ENCODE measurements at places on chromosomes 1 and 21.

DNA sequence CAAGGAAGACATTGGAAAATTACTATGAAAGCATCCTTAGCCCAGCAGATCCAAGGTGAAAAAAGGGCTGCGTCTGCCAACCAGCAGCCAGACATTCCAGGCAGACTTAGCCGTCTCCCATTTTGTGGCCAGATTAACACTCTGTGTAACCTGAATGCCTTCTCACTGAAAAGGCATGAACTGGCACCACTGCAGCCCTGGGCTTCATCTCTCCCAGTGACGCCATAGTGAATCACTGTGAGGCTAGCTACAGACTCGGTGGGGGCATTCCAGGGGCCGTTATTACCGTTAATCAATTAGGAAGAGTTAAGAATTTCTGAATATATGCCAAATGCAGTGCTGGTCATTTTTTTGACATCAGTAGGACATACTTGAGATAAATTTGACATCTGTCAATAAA is 627.4 kb downstream of the LMO4 start:
- DNase-seq, result peak; percentile 95

GRCh38 chr1:244494653-244495052 is 33.6 kb downstream of the CATSPERE start:
- DNase-seq, result no peak

GRCh38 chr1:86913399-86913895 is 479 bp downstream of the SELENOF start:
- peak; percentile 74 for DNase-seq

- DNase-seq, result no peak
Measured at GRCh38 chr1:43140010-43140409, 32.1 kb downstream of the EBNA1BP2 start.

GRCh38 chr1:58727364-58727763 is 27.5 kb upstream of the MYSM1 start:
- peak; percentile 87 for DNase-seq

DNA sequence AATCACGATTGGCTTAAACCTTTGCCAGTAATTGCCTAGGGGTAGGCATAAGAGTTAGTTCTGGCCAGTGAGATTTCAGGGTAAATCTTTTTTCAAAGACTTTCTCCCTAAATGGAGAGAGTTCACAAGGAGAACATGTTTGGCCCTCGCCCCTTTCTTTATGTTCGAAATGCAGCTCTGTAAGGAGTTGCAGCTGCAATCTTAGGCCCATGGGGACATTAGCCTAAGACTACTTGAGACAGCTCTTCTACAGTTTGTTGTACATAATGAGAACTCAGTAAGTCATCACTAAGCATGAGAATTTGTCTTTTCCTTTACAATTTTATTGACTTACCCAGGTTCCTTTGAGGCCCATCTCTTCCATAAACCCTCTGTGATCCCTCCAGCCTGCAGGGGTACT is 40.4 kb upstream of the GADD45A start:
- DNase-seq, result no peak

DNA sequence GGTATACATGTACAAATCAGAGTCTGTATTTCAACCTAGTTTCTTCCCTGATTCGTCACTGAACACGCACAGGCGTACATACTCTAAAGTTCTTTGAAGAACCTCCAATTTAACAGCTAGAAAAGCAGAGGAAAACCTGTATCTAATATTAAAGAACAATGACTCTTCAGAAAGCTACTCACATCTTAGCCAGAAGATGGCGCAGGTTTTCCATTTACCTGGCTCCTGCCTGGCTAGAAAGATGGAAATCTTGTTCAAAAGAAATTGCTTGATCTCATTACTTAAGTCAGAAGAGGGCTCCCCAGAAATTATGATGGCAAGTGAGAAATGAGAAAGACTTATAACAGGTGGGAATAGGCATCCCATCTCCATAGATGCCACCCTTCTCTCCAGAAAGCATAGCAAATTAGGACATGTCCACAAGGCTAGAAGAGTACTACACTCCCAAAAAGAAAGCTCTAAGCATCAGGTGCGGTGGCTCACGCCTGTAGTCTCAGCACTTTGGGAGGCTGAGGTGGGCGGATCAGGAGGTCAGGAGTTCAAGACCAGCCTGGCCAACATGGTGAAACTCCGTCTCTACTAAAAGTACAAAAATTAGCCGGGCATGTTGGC is 19.0 kb upstream of the L1TD1 start:
- peak; percentile 46 for DNase-seq

- peak; percentile 30 for DNase-seq
Measured at GRCh38 chr1:158527190-158527815, 26.9 kb downstream of the OR6Y1 start.

DNA sequence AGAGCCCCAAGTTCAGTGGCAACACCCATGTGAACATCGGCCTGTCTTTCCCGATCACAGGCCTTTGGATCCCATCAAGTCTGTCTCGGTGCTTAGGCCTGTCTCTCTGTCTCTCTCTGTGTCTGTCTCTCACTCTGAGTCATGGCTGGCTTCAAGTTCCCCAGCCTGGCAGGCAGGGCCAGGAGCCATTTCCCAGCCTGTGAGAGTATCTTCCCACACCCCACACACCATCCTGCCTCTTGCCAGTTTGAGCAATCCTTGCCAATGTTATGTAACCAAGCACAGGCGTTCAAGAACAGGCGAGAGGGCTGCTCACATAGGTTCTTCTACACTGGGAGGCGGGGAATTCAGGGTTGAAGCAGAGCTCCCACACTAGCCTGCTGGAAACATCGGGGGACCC is 70.0 kb upstream of the TMEM51 start:
- DNase-seq, result peak; percentile 9

GRCh38 chr1:59214248-59215208 is 82.4 kb upstream of the FGGY start:
- DNase-seq, result peak; percentile 24

DNA sequence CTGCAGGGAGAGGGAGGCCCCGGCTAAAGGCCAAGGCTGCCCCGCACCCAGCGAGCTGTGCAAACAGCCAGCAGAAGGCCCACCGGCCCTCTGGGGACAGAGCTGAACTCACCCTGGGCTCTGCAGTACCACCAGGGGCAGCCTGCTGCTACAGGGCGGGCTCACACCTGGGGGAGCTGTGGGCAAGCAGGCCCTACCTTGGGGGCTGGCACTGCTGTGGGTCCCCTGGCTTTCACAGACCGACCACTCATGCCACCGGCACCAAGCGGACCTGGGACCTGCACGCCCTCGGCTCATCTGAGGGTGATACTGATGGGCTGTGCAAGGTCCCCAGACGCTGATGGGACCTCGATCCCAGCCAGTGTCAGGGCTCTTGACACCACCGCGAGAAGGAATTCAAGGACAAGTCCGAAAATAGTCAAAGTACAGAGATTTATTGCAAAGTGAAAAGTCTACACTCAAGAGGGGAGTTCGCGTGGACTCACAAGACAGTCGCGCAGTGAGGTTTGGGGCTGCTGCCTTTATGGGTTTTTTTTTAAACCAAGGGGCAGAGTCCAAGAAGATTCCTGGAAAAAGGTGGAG is 61.0 kb upstream of the ADARB1 start:
- no peak for DNase-seq

DNA sequence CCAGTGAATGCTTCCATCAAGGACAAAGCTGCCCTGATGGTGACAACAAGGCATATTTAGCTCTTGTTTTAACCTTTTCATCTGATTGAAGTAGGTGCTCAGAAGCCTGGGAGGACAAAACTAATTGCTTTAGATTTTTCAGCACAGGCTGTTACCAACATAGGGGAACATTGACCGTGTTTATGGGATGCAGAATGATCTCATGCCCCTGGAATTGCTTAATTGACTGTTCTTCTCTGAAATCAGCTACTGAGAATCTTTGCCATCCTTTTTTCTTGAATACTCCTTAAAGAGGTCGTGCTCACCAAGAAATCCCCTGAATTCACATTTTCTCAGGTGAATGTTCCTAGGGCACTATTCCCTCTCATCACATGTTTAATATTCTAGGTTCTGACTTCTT is 95.9 kb upstream of the CCDC190 start:
- DNase-seq, result peak; percentile 58

GRCh38 chr1:167191958-167192357 is 28.7 kb upstream of the POU2F1 start:
- no peak for DNase-seq

- DNase-seq, result peak; percentile 36
Measured at GRCh38 chr1:235835226-235835625, 31.5 kb downstream of the LYST start.

DNA sequence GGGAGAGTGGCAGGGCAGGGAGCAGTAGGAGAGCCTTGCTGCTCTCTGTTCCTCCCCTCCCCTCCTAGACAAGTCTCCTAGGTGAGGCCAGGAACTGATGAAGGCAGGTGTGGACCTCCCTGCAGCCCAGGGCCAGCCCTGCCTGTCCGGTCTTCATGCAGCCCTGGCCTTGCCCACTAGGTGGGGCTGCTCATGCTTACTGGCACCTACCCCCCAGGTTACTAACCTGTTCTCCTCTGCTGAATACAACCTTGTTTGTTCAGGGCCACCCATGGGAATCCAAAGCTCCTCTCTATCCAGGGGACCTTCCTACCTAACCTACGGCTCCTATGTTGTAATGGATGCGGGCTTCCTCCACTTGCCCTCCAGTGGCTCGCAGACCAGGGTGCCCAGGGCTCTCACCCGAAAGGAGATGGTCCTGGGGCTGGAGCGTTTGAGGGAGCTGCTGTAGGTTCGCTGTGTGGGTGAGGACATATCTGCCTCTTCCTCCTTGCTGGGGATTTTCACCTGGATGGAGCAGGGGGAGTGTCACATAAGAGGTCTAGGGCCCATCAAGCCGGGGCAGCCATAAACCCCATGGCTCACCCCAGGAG is 7.9 kb upstream of the TNNT2 start:
- peak; percentile 32 for DNase-seq

GRCh38 chr1:152029929-152030211 is 6.9 kb downstream of the S100A11 start:
- DNase-seq, result no peak

Data from iris pigment epithelial cell (primary cell).